ENCODE measurements at places on chromosomes 7 and 10. TPM values are rescaled to one million over a fixed set of nuclear protein-coding genes. Genes with fewer than 3 reads are reported as not detected.

The EPHB6 gene
- 7.4 TPM for total RNA-seq

The SPDYE2 gene
- not detected for total RNA-seq

- peak; percentile 81 for DNase-seq
These were observed 55.2 kb downstream of the EGFR start for GRCh38 chr7:55073976-55074528.

DNA sequence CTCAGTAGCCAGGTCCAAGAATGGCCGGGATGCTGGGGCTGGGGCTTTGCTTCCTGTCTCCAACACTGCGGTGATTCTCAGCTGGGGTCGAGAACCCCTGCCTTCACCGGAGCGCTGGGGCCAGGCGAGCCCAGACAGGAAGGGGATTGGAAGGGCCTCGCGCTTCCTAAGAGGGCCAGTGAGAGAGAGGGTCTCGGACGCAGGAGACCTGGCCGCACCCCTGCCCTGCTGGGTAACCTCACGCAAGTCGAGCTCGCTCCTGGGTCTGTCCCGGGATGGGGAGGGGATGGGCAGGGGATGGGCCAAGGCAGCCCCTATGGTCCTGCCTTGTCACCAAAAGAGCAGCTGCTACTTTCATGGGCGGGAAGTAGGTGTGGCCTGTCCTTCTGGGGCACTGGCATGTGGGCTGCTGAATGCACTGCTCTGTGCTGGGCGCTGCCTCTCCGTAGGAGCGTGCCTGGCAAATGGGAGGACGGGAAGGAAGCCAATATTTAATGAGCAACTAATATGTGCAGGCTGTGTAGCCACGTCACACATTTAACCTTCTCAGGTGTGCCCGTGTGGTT, 20.0 kb downstream of the KCNK18 start:
- DNase-seq = peak; percentile 33

- no peak for DNase-seq
These were observed 122.3 kb downstream of the SLIT1 start for GRCh38 chr10:97063271-97063982.
